ENCODE measurements at places on chromosomes 6 and 20.

GRCh38 chr20:23207826-23208540 lies 121.9 kb upstream of the CD93 start:
- DNase-seq, result no peak

GRCh38 chr20:19288061-19288460 lies 75.6 kb downstream of the SLC24A3 start:
- DNase-seq, result no peak

GRCh38 chr6:27608916-27609883 lies 136.3 kb upstream of the ZNF184 start:
- no peak for DNase-seq

DNA sequence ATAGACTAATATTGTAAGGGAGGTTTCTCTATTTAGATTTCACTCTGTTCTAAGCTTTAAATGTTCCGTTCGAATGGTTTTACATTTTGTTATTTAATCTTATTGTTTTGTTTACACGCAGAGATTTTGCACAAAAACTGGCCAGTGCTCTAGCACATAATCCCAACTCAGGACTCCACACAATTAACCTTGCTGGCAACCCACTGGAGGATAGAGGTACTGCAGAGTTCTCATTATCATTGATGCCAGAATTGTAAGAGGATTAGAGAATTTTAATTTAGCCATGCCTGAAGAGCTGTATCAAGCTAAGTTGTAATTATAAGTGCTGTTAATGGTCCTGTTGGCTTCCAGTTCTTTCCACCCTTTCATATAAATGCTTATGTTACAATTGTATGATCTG lies 179.7 kb upstream of the SCGN start:
- DNase-seq, result no peak

DNA sequence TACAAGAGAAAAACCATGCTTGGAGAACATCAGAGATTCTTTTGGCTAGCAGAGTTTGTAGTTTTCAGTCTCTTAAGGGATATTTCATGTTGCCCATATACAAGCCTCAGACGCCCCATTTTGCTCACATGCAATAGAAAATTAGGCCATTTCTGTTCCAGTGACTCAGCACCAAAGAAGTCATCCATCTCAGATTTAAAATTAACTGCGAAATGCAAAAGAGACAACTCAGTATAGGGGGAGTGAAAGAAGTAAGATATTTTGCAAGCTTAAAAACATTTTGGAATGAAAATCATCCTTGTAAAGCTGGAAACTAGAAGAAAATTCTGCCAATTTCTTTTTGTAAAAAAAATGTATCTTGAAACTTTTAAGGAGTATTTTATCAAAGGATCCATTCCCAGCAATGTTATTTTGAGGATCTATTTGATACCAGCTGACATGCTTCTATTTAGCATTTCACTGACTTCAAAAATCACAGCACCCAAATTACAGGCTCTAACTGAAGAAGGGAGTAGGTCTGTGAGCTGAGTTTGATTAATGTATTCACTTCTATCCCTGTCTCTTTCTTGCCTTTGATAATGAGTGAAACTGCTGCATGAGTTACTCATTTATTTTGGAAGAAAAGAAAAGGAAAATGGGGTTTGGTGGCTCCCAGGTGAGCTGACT lies 223.7 kb upstream of the SULF2 start:
- DNase-seq, result no peak

DNA sequence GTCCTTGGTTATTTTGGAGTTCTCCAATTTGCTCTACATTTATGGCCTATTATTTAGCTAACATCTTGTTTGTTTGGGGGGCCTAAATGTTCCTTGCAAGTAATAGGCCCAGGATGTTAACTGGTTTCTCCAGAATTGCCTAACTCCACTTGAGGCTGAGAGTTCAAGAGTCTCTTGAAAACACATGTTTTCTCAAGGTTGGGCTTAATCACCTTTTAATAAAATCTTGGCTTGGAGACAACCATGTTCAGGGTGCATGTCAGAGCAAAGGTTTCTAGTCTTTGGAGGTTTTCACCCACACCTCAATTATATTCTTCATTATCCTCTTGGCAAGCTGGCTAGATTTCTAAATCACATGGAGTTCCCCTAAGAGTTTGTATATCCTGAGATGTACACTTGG lies 54.2 kb downstream of the KLHL31 start:
- no peak for DNase-seq

- DNase-seq, result no peak
Observed at GRCh38 chr6:71228461-71229041, 60.1 kb upstream of the OGFRL1 start.

DNA sequence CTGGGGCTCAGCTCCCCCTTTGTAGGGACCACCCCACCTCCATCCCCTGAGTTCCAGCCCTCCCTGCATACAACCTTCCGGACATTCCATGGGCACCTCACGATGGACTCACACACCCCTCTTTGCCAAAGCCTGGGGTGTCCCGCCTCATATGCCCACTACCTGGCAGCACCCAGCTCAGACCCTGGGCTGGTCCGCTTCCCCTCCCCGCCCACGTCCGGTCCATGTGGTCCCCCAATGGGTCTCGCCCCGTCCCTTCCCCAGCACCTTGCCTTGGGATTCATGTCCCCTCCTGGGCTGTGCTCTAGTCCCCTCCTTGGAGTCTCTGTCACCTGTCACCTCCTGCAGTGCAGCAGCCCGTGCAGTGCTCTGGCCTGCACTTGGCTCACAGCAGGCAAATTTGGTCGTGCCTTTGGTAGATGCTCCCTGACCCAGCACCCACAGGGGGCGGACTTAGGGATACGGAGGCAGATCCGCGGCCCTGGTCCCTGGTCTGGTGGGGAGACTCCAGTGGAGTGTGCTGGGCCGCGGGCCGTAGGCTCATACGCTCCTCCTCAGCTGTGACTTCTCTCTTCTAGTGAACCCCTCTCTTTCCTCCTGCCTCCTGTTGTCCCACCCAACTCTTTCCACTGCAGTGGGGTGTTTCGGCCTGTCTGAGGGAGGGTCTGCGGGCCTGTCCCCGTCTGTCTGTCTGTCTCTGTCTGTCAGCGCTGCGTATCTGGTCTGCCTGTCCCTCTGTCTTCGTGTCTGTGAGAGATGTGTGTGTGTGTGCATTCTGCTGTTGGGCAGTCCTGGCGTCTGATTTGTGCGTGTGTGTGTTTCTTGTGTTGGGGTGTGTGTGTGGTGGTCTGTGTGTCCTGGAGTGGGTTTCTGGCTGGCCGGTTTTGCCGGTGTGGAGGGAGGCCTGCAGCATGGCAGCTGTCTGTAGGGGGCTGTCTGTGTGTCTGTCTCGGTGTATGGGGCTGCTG lies 69.5 kb downstream of the SRC start:
- DNase-seq, result no peak

GRCh38 chr20:43825051-43825402 lies 89.6 kb upstream of the TOX2 start:
- no peak for DNase-seq

DNA sequence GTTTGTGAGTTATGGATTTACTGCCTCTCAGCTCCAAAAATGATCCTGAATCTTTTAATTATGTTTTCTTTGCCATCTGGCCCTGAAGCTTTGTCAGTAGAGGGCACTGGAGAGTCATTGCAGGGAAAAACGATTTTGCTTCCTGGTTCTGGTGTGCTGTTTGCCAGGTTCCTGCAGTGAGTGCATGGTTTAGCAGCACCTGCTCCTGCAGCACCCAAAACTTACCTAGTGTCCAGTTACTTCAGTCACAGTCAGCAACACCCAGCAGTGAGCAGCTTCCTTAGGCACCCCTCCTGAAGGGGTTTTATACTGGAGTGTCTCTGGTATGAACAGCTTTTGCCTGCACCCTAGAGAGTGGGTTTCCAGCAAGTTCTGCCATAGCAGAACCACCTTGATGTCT lies 6.0 kb upstream of the TRIM26 start:
- DNase-seq, result no peak

DNA sequence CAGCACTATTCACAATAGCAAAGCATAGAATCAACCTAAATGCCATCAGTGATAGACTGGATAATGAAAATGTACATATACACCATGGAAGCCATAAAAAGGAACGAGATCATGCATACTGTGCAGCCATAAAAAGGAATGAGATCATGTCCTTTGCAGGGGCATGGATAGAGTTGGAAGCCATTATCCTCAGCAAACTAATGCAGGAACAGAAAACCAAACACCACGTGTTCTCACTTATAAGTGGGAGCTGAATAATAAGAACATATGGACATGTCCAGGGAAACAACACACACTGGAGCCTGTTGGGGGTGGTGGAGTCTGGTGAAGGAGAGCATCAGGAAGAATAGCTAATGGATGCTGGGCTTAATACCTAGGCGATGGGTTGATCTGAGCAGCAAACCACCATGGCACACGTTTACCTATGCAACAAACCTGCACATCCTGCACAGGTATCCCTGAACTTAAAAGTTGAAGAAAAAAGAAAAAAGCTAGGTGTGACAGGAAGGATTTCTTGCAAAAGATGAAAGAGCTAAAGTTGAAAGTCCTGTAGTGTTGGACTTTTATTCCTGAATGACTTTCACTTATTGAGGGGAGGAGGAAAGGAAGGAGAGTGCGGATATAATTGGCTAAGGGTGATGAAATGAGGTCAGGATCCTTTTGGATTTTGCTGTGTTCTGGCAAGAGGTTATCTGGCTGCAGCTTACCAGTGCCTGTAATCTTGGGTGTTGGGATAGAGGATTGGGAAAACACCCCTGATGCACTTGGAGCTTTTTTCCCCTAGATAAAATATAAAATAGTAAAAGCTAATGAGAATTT lies 8.5 kb downstream of the TRMT11 start:
- no peak for DNase-seq

DNA sequence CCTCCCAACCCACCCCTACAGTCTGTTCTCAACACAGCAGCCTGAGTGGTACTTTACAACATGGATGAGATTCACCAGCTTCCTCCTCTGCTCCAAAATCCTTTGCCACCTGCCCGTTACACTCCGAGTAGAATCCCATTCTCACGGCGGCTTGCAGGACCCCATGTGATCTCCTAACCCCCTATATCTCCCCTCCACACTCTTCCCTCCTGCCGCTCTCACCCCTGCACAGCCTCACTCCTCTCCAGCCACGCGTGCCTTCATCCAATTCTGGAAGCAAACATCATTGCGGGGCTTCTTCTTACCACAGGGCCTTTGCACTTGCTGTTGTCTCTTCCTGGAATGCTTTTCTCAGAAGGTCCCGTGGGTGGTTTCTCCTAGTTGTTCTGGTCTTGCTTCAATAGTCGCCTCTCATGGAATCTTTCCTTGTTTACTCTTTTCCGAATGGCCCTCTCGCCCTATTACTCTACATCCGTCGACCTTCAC lies 472.3 kb downstream of the CDH26 start:
- DNase-seq, result no peak

DNA sequence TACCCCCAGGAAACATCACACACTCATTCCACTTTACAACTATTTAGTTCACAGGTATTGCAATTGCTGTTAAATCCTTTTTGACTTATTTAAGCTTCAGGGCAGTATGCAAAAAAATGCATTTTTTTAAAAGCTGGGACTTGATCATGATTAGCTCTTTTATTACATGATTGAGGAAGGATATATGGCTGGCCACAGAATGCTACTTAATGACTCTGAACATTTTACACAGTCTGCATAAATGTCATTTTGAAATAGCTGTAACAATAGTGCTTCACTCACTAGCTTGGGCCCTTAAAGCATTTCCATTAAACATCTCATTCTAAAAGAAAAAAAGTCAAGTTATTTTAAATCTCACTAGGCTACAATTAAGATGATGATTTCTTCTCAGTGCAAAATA lies 429.7 kb downstream of the FRK start:
- DNase-seq, result no peak

DNA sequence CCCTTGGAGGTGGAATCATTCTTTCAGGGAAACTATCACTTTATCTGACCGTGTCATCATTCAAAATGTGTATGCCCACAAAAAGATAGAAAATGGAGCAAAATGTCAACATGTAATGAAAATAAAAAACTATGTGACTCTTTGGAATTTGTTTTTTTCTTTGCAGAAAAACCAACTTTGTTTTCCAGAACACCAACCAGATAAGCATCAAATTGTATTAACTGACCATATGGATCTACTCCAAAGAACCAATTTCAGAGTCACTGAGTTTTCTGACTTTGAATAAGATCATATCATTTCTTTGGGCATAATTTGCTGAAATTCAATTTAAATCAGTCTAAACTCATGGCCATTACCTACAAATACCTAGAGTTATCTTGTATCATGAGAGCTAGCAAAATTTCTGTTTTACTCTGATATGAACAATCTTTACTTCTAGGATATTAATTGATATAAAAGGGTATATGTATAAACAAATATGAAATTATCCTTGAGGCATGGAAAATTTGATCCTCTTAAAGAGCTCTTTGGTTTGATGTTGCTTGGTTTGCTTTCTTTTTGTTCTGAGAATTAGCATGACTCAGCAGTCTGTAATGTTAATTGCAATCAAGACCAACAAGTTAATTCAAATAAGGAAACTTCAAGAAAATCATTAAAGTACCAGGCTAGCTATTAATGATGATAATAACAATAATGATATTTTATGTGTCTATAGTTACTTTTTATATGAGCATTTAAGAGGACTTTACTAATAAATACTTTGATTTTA lies 444.4 kb upstream of the MARCKS start:
- no peak for DNase-seq

DNA sequence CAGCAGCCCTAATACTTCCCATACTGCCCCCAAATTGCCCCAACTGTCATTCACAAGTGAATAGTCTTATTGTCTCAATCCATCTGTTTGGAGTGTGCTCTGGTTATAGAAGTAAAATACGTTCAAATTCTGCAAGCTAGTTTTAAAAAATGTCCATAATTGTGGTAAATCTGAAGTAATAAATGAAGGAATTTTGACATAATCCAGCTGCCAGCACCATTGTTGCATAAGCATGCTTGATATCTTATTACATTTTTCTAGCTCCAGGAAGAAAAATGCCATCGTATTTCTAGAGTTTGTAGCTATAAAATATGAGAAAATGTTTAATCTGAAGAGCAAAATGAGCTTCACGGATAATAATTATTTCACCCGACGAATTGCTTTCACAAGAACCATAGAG lies 664.7 kb downstream of the RFPL4B start:
- DNase-seq, result no peak

DNA sequence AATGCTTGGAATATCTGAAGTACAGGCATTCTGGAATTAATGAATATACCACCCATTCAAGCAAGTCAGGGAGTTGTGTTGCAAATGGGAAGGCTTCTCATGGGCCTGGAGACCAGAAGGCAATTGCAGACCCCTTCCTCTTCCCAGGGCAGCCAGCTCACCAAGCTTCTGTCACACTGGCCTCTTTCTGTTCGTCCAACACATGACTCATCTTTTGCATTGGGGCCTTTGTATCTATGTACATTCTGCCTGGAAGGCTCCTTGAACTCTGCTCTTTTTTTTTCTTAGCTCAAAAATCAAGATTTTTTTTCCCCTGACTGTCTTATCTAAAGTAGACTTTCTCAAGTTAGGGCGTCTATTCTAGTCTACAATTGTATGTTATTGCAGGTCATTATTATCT lies 132.9 kb upstream of the MYLIP start:
- no peak for DNase-seq

DNA sequence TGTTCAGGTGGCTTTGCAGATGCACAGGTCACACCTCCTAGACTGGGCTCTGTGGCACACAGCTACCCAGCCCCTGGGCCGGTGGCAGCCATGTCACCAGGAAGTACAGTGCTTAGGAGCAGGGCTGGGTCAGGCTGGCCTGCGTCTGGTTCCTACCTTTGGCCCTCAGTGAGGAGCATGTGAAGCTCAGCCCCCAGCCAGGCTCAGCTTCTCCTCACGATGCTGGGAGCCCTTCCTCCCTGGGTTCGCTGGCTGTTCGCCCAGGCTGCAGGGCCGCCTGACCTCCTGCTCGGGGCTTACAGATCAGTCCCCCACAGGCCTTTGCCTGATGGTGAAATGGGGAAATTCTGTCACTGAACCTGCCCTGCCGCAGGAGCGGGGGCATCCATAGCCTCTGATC lies 23.1 kb downstream of the SPATA2 start:
- no peak for DNase-seq
